Left forelimb (tissue), 1 donor: ENCODE measurements at places on chromosomes 13 and 19.

DNA sequence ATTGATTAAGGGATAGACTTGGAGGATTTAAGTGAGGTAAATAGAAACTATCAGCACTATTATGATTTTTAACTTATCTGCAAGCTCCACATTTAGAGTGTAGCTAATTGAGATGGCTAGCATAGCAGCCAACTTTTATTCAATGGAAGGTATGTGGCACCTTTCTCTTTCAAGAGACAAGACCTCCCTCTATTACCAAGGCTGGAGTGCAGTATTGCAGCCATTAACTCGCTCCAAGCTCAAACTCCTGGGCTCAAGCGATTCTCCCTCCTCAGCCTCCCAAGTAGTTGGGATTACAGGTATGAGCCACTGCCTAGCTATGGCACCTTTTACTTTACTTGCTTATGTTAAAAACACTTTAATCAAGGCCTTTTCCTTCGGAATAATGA lies 8.2 kb downstream of the TPT1 start:
- DNase-seq = no peak

DNA sequence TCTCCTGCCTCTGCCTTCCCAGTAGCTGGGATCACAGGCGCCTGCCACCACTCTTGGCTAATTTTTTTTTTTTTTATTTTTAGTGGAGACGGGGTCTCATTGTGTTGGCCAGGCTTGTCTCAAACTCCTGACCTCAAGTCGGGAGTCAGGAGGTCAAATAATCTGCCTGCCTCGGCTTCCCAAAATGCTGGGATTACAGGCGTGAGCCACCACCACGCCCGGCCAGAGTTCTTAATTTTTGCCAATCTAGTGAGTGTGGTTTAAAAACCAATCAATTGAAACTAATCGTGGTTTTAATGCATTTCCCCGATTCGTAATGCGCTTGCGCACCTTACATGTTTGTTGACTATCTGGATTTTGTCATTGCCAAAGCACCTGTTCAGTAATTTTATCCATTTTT lies 37.0 kb downstream of the SKA3 start:
- no peak for DNase-seq

DNA sequence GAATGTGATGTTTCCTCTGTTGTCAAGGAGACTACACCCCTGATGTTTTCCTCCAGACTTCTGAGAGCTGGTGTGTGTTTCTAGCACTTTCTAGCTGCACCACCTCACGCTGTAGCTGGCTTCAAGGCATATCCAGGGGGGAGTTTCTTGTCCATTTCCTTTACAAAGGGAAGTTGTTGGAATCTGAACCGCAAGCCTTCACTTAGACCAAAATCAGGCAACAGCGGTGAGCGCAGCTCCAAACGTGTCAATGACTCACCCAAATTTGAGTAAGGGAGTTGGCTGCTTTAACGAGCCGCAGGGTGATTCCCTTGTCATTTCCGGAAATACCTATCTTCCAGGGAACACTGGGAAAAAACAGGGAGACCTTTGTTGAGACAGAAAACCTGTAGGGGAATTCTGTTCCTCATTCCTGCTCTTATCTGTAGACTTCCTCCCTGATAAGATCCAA lies 2.5 kb downstream of the LDLR start:
- DNase-seq = no peak

GRCh38 chr19:55437410-55437809 lies 5.7 kb downstream of the SHISA7 start:
- peak; percentile 86 for DNase-seq

GRCh38 chr13:113781571-113781970 lies 22.5 kb downstream of the TMEM255B start:
- DNase-seq = no peak

DNA sequence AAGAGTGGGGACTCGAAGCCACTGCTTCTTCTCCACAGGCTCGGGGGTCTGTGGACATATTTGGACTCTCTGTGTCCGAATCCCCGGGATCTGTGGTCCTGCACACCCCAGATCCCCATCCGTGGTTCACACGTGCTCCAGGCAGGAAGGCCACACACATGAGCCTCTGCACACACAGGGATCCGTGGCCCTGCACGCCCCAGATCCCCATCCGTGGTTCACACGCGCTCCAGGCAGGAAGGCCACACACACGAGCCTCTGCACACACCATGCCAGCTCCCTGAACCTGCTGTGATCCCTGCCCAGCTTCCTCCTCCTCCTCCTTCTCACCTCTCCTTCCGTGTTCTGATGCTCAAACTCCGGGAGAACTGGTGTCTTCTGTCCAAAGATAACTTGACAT lies 3.1 kb downstream of the TEX29 start:
- DNase-seq = no peak

GRCh38 chr13:77946522-77946921 lies 27.9 kb upstream of the EDNRB start:
- no peak for DNase-seq

DNA sequence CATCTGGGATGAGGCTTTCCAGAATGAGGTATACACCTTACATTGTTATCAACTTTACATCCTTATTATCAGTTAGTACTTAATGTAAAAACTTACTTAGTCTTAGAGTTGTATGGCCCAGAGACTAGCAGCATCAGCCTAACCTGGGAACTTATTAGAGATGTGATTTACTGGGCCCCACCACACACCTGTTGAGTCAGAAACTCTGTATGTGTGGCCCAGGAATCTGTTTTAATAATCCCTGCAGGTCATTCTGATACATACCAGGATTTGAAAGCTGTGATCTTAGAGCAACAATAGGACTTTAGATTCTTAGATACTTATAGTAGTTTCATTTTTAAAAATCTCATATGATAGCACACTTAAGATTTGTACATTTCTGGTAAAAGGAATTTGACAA lies 17.4 kb downstream of the FNDC3A start:
- no peak for DNase-seq

DNA sequence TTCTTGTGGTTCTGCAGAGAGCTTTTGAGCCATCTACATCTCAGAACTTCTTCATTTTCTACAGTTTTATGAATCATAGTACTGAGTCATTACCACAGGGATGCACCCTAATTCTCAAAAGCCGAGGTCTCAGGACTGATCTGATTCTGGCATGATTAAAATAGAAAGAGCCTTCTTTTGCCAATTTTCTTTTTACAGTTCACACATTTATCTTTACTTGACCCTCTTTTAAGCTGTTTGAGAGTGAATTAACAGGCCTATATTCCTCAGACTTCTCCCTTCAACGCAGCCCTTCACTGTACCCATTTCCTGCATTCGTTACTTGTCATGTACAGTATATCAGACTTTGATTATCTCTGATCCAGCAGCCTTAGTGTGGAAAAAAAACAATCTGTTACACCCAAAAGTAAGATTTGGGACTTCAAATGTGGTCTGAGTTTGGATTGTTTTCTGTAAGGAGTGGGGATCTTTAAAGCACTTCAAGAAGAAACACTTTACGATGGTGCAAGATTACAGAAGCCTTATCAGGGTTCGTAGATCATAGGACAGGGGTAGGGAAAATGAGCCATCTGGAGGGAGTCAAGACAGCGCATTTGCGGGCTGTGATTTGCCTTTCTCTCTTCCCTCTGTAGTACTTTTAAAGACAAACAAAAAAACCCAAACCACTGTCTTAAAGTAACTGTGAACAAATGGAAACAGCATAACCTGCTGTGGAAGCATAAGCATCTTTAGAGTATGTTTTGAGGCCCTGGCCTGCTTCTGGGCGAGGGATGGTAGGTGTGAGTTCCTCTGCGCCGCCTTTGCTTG lies 15.3 kb upstream of the GPR183 start:
- no peak for DNase-seq

GRCh38 chr19:45125975-45126493 lies 33.1 kb downstream of the PPP1R37 start:
- no peak for DNase-seq

DNA sequence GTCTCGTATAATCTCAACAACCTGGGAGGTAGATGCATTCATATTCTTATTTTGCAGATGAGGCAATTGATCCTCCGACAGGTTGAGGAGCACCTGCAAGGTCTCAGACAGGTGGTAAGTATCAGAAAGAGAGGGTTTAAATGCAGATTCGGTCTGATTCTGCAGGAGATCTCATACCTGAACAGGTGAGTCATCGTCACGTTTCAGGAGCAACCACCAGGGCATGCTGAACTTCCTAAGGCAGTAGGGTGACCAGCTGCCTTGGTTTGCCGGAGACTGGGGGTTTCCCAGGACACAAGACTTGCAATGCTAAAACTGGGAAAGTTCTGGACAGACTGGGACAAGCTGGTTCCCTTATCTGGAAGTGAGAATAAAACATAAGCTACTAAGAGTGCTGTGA lies 68.8 kb upstream of the TSHZ3 start:
- DNase-seq = no peak

DNA sequence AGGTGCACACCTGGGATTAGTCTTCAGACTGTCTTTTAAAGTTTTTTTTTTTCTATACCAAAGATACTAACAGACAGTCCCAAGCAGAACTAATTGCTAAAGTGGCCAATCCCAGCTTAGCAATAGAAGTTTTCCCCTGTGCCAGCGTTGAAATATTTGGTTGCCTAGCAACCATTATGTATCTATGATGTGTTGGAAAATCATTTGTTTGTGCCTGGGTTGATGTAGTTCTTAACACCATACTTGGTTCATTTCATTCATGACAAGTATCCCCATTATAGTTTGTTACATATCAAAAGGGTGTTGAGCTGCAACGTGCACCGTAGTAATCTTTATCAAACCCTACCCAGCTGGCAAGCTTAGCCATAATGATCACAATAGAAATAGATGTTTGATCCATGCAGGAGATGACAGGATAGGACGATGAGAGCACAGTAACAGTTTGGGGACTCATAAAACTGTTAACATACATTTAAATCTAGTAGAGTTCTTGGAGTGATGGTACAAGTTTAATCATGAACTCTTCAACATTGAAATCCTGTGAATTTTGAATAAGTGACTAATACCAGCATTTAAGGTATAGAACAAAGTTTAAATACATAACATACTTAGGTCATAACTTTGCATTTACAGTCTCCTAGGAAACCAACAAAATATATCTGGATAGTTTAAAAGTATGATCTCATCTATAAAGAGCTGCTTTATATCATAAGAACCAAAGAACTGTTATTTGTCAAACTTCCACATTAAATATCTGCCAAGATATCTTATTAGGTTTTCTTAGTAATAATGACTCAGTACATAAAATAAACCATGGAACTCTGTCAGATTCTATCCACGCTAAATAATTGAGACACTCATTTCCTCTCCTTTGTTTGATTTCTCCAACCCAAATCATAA lies 73.4 kb downstream of the MBNL2 start:
- DNase-seq = no peak

GRCh38 chr19:1373042-1373533 lies 10.6 kb upstream of the NDUFS7 start:
- no peak for DNase-seq

- DNase-seq = no peak
Observed at GRCh38 chr13:67554286-67554685, 324.1 kb upstream of the PCDH9 start.

DNA sequence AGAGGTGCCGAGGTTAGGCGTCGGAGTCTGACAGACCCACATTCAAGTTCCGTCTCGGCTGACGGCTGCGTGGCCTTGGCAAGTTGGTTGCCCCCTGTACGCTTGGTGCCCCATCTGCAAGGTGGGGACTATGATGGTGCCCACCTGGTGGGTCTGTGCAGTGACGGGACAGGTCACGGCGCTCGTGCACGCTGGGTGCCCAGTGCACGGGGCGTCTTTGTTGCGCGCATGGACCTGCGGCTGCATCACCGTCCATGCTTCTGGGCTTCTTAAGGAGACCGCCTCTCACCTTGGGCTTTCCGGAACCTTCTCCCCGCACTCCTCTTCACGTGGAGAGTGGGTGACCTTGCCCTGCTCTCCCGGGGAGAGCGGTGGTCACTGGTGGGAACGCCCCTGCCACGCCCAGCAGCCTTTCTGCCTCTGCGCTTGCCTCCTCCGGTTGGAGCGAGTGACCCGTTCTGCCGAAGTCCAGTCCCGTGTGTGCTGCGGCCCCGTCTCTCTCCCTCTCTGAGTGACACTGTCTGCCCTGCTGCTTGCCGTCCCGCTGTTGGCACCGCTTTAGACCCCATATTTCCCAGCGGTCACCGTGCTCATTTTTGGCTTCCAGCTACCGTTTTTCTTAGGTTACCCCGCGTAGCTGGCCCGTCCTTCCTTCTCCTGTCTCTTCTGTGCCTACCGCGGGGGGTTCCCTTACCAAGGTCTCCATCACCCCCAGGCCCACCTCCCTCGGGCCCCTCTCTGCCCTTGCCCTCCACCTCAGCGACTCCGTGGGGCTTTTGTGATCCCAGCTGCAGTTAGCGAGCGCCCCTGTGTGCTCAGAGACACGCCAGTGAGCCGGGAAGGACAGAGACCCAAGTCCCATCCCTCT lies 6.4 kb downstream of the ATP11A start:
- no peak for DNase-seq

DNA sequence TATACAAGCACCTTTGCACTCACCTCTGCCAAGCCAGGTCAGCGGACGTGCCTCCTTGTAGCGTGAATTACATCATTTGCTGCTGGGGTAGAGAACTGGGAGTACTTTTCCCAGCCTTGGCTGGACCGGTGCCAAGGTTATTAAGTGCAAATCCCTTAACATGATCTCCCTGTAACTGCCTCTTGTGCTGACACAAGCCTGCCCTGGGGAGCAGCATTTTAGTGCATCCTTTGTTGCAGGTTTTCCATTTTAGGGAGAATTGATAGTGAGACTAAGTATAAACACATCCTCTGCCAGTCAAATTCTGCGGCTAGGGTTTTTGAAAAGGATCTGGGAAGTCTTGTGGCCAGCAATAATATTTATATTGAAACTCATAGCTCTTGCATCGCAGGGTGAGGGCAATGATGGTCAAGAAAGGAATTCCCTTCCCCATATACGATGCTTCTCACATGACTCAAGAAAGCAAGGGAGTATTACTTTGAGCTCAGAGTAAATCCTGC lies 32.7 kb upstream of the DCLK1 start:
- no peak for DNase-seq

- no peak for DNase-seq
Observed at GRCh38 chr13:44425815-44426078, 52.1 kb downstream of the SERP2 start.

- DNase-seq = no peak
Observed at GRCh38 chr13:68390987-68391386, 1160.9 kb upstream of the PCDH9 start.

DNA sequence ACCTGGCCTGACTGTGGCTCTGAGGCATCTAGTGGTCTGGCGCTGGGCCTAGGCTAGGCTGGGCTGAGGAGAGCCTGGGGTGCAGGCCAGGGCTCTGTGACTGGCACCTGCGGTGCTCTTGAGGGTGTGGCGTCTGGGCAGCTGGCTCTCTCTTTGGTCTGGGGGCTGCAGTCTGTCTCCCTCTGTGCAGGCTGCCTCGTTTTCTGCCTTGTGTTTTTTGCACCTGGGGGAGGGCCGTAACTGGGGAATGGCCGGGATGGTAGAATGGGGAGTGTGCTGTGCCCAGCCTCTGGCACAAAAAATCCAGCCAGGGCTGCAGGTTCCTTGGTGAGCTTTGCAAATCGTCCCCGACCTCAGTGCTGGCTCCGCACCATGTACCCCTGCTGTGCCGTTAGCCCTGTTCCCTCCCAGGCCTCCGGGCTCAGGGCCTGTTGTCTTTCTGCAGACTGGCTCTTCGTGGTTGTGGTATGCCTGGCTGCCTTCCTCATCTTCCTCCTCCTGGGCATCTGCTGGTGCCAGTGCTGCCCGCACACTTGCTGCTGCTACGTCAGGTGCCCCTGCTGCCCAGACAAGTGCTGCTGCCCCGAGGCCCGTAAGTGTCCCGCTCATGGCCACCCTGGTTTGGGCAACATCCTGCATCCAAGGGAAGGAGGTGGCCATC lies 6.5 kb upstream of the USF2 start:
- DNase-seq = no peak
